ENCODE measurements at places on chromosomes 7 and 10.

DNA sequence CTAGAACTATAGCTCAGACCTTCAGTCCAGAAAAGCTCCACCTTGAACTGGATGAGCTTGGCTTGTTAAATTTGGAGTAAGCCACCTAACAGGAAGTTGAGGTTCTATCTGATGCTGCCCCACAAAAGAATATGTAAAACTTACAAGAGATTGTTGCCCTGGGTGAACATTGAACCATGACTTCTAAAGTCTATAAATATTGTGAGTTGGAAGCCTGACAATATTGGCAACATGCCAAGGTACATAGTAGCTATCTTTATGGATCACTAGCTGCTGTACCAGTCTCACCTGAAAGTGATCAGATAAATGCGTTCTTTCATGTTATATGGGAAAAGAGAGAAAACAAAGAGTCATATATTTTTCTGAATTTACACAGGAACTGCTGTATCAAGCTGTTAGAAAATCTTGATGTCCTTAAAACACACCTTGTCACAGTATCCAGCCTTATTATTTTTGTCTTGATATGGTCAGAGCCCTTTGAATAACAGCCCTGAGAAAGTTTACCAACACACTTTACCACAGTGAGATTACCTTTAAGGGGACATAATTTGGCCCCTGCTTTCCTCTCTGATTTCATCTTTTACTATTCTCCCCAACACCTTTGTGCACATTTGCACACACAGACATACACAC, 92.0 kb downstream of the LSMEM1 start:
- no peak for DNase-seq

DNA sequence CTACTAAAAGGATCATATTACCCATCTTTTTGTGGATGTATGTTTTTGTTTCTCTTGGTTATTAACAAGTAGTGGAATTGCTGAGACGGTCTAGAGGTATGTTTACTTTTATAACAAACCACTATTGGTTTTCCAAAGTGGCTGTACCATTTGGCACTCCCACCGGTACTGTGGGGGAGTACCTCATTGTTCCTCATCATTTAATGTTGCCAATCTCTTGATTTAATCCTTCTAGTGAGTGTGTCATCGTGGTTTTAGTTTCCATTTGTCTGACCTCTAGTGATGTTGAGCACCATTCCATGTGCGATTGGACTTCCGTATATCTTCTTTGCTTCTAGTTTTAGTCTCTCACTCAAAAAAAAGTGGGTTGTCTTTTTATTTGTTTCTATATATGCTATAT, 50.4 kb downstream of the RBM33 start:
- DNase-seq, result no peak

GRCh38 chr10:130897815-130898214, 413.7 kb downstream of the TCERG1L start:
- no peak for DNase-seq

DNA sequence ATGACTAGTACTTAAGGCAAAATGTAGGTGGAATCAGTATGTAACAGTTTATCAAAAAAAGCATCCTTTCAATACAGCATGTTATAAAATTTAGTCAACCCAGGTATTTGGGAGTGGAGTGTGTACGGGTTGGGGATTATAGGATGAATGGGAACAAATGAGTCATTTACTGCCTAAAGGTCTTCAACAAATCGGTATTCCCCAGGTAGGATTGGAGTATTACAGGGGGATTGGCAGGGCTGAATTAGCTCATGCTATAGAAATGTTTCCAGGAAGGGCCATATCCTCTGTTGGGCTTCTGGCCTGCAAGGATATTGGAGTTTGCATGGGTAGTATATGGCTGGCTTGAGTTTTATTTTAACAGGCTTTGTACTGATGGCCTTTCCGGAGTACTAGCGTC, 723.7 kb downstream of the SORCS1 start:
- no peak for DNase-seq

DNA sequence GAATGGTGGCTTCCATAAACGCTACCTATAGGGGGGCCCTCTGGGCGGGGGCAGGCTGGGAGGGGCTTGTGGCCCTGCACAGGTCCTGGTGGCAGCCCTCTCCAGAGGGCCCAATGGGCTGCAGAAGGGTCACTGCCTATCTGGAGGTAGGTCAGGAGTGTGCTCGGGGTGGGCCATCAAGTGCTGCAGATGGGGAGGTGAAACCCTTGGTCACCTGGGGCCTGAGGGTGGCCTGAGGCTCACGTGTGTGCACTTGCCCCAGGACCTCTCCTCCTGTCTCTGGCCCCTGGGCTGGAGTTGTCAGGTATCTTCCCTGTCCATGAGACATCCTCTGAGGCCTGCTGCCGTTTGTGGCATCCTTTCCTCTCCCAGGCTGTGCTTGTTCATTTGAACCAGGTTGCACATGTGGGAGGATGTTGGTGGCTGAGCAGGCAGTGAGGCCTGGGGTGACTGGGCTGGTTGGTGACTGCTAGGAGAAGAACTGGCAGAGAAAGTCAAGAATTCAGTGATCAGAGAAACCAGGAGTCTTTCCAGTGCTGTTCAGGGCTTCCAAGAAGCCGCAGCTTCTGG, 21.1 kb upstream of the SH2D4B start:
- DNase-seq, result no peak

GRCh38 chr7:156819733-156820295, 73.2 kb downstream of the LMBR1 start:
- DNase-seq, result no peak

DNA sequence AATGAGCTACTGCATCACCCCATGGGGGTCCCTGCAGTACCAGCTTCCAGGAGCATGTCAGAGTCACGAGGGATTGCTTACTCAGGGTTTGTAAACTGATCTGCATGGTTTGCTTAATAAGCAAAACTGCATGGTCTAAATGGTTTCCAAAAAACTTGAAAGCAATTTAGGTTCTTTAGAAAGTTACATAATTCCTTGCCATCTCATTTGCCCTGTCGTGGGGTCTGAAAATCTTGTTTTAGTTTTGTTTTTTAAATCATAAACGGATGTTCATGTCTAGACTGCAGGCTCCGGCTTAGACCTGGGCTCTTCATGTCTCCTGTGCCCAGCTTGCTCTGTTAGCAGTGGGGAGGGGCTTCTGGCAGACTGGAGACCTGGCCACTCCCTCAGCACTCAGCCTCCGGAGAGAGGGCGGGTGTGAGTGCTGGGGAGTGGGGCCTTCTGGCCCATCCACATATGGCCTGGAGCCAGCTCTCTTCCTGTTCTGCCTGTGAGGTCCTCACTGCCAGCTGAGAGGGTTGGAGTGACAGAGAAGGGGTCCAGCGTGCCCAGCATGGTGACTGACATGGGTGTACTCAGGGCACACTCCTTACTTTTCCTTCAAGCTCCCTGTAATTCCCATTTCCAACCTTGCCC, 17.5 kb downstream of the PRF1 start:
- DNase-seq, result no peak

DNA sequence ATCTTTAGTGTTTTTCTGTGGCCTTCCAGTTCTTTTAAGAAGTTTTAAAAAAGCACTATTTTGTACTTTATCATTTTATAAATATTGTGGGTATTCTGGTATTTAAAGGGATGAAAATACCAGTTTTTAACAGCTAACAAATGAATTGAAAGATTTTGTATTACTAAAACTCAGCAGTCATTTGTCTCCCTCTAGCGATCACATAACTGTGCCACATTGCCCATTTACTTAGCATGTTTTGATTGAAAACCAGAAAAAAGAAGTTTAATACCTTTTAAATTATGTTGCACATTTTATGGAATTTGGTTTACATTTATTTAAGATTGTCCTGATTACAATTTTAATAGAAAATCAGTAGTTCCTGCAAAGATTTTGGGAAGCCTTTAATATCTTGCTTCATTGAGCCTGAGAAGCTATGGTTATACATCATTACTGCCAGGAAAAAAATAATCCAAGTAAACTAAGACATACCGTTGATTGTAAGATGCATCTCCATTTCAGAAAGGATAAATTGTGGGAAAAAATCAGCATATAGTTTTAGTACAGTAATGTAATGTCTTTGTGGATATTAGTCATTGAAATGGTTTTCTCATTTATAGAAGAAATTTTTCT, 34.9 kb downstream of the TAX1BP1 start:
- DNase-seq, result no peak

DNA sequence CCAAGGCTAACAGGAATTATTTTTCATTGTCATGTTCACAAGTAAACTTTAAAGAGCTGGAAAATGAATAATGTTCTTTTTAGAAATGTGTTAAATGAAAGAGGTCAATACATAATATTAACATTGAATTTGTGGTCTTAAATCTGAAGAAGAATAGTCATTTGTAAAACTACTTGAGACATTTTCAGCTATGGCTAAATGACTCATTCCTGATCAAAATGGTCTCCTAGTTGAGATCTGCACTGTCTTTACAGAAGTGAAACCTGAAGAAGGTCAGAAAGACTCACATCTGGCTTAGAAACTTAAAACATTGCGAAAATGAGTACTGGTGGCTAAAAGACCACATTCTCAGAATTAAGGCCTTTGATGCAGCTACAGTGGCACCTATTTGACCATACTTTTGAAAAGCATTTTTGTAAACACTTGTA, 5.9 kb downstream of the PIK3CG start:
- no peak for DNase-seq

DNA sequence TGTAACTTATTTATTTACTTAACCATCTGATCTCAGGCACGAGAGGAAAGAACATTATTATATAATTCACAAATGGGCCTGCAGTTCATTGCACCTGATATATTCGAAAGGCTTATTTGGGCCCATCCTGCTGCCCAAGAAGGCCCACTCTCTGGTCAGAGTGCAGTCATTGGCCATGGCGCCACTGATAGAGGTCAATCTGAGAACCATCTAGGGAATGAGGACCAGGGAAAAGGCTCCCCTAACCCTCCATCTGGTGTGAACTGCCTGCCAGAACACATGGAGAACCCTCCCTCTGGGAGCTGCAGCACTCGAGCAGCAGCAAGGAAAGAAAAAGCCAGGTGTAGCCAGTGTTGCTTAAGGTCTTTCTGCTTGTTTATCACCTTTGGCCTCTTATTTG, 136.6 kb downstream of the REEP3 start:
- DNase-seq, result no peak

GRCh38 chr7:65002972-65003585, 3.4 kb downstream of the ERV3-1 start:
- no peak for DNase-seq

GRCh38 chr7:84811362-84811761, 375.5 kb downstream of the SEMA3D start:
- no peak for DNase-seq

DNA sequence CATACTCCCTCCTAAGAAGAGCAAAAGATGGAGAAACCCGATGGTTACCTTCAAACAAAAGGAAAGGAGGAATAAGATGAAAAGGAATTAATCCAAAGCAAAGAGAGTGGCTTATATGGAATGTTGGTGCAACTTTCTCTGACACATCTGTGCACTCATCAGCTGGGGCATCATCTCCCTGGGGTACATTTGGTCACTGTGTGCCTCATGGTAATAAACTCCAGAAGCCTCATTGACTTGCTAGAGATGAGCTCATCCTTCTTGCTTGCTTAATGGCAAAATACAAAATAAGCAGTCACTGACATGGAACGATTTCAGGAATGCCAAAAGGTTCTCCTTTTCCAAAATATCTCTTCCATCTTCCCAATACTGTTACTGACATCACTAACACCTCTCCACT, 22.5 kb downstream of the CAV1 start:
- no peak for DNase-seq

- DNase-seq, result no peak
Observed at GRCh38 chr10:19819419-19820033, 3.3 kb downstream of the PLXDC2 start.

GRCh38 chr7:149558149-149558861, 60.7 kb upstream of the ZNF746 start:
- no peak for DNase-seq

DNA sequence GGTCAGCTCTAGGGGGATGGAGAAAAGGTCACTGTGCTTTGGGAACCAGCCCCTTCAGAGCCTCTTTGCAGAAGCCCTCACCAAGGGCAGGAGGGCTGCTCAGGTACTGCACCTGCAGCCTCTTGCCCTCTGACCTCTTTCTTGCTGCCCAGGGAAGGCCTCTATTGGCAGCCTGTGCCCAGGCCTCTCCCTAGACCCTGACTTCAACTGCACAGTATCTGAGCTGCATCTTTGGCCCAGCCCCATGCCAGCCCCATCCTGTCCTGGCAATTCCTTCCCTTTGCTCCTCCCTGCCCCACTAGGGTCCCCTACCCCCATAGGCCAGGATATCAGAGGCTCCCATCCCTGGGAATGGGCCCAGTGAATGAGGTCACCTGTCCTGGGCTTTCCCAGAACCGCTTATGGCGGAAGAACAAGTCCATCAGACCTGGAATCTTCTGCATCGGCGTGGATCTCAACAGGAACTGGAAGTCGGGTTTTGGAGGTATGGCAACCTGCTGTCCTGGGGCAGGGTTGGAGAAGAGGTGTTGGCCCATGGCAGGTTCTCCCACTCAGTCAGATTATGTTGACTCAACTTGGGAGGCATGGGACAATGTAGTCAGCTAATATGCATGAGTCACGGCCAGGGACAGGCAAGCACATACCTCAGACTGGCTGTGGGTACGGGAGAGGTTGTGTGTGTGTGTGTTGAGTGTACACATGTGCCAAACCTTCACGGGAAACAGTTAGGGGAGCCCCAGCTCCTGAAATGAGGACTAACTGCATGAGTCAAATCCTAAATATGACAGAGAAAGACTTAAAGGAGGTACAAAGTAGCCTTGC, 17.1 kb upstream of the CPA1 start:
- peak; percentile 72 for DNase-seq

GRCh38 chr7:42135728-42136127, 101.3 kb downstream of the GLI3 start:
- DNase-seq, result no peak

GRCh38 chr7:128405471-128406313, 4.1 kb downstream of the IMPDH1 start:
- DNase-seq, result peak; percentile 41

DNA sequence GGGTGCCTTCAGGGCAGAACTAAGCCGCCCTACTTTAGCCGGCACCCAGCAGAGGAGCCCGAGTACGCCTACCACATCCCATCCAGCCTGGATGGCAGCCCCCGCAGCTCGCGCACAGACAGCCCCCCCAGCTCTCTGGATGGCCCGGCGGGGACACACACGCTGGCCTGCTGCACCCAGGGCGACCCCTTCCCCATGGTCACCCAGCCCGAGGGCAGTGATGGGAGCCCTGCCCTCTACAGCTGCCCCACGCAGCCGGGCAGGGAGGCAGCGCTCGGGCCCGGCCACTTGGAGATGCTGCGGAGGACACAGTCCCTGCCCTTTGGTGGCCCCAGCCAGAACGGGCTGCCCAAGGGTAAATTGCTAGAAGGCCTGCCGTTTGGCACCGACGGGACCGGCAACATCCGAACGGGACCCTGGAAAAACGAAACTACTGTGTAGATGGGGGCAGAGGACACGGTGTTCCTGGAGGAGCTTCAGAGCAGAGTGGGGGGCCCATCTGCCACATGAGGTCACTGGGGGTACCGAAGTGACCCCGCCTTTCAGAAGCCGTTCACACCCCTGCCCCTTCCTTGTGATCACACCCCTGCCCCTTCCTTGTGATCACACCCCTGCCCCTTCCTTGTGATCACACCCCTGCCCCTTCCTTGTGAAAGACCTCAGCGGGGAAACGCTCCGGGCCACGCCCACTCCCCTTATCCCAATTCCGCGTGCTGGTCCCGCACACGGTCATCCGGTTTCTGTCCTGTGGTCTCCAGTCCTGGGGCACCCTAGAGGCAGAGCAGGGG, 30.8 kb upstream of the KNDC1 start:
- DNase-seq, result no peak

- DNase-seq, result peak; percentile 31
Observed at GRCh38 chr7:40604601-40605438, 470.0 kb downstream of the SUGCT start.

GRCh38 chr10:129110780-129111179, 356.3 kb upstream of the MGMT start:
- DNase-seq, result no peak

GRCh38 chr10:80324891-80325364, 31.6 kb downstream of the DYDC1 start:
- DNase-seq, result no peak

GRCh38 chr7:150406312-150406566, 27.1 kb downstream of the ZNF775 start:
- DNase-seq, result no peak

Measured in stimulated activated naive CD8-positive, alpha-beta T cell treated with anti-CD3 and anti-CD28 coated beads, Interleukin-15, amount 100 ng/mL, for 72 hours (primary cell).